ENCODE measurements at places on chromosomes 13 and 19.

DNA sequence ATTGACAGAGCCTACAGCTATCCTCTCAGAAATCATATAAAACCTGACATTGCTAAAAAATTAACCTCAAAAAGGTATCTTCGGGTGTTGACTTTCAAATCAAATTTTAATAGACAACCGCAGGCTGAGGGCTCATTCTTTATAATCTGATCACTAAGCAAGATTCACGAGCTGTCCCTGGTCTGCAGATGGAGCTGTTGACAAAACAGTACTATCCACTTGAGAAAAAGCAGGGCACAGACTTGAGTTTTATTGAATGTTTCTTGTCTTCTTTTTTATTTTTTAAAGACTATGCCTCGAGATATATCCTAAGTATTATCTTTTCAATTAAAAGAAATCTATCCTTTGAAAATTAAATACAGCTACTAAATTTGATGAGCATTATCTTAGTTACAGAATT lies 540.5 kb downstream of the PCDH9 start:
- no peak for DNase-seq
- H3K4me1 ChIP-seq, result no peaks in the 10 kb centered on the region
- H3K27ac ChIP-seq, result no peak overlapping the region
- H3K4me3 ChIP-seq, result no peak overlapping the region
- no peaks in the 10 kb centered on the region for H3K27me3 ChIP-seq

GRCh38 chr13:26497968-26498511 lies 59.4 kb upstream of the WASF3 start:
- no peak for DNase-seq
- H3K27ac ChIP-seq, result no peak overlapping the region
- no peak overlapping the region for H3K4me3 ChIP-seq
- peaks cover 7% of the 10 kb centered on the region for H3K27me3 ChIP-seq
- no peaks in the 10 kb centered on the region for H3K36me3 ChIP-seq

- no peaks in the 10 kb centered on the region for H3K27me3 ChIP-seq
- H3K4me1 ChIP-seq, result no peaks in the 10 kb centered on the region
- H3K36me3 ChIP-seq, result no peaks in the 10 kb centered on the region
- no peak overlapping the region for H3K4me3 ChIP-seq
- DNase-seq, result no peak
- H3K27ac ChIP-seq, result no peak overlapping the region
Observed at GRCh38 chr13:59352600-59352999, 811.1 kb downstream of the DIAPH3 start.

DNA sequence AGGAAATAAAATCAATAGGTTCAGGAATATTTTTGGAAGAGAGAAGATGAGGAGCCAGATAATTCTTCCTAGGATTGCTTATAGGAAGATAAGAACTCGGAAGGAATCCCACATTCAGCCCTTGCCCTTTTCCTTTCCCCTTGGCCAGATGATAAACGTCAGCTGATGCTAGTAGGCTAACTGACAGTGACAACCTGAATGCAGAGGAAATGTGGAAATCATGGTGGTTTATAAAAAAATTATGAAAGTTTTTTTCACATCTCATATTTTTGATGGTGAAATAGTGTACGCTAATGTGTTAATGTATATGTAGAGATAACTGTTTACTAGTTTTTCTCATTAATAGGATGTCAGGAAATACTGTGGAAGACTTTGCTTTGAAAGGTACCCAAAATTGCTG lies 56.9 kb downstream of the EDNRB start:
- H3K27ac ChIP-seq, result no peak overlapping the region
- H3K4me1 ChIP-seq, result no peaks in the 10 kb centered on the region
- DNase-seq, result no peak
- peaks cover 7% of the 10 kb centered on the region for H3K27me3 ChIP-seq
- no peak overlapping the region for H3K4me3 ChIP-seq

GRCh38 chr19:2952953-2953481 lies 8.2 kb upstream of the ZNF77 start:
- H3K27ac ChIP-seq, result no peak overlapping the region
- H3K4me1 ChIP-seq, result peaks cover 12% of the 10 kb centered on the region
- no peak for DNase-seq
- no peak overlapping the region for H3K4me3 ChIP-seq

GRCh38 chr13:108827646-108828045 lies 198.2 kb downstream of the MYO16 start:
- no peak overlapping the region for H3K27ac ChIP-seq
- no peak overlapping the region for H3K4me3 ChIP-seq
- DNase-seq, result no peak
- H3K36me3 ChIP-seq, result no peaks in the 10 kb centered on the region

GRCh38 chr13:56166864-56167263 lies 973.9 kb upstream of the PRR20A start:
- no peak overlapping the region for H3K4me3 ChIP-seq
- DNase-seq, result no peak
- H3K27me3 ChIP-seq, result no peaks in the 10 kb centered on the region
- no peak overlapping the region for H3K27ac ChIP-seq
- no peaks in the 10 kb centered on the region for H3K36me3 ChIP-seq

- H3K27me3 ChIP-seq, result no peaks in the 10 kb centered on the region
- no peaks in the 10 kb centered on the region for H3K4me1 ChIP-seq
- no peaks in the 10 kb centered on the region for H3K36me3 ChIP-seq
- no peak overlapping the region for H3K27ac ChIP-seq
Observed at GRCh38 chr13:21929400-21929799, 258.5 kb downstream of the FGF9 start.

DNA sequence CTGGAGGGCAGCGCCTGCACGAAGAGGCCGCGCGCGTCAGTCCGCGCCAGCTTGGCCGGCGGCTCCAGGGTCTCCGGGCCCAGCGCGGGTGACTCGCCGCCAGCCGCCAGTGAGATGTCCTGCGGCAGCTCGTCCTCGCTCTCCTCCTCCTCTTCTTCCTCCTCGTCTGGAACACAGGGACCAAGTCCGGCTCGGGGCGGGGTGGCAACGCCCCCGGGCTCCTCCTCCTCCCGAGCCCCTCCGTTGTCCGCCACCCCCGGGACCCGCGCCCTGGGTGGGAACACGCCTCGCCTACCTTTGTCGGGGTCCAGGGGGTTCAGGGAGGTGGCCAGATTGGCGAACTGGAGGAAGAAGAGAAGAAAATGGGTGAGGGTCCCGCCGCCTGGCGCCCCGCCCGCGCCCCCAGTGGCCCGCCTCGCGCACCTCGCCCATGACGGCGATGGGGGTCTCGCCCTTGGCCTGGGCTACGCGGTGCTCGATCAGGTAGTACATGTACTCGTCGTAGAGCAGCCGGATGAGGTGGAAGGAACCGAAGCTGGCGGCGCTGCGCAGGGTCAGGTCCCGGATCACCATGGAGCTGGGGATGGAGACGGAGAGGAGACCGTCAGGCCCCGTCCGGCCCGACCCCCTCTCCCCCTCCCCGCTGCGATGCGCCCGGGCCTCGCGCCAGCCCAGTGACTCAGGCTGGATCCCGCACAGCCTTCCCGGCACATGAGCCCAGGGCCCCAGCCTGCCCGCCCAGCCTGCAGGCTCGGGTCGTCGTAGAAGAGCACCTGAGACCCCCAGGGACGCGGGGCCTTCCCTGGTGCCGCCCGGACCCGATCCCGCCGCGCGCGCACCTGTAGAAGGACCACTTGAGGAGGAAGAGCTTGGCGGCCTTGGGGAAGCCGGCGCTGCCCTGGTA lies 10.6 kb downstream of the DCAF15 start:
- H3K4me3 ChIP-seq, result no peak overlapping the region
- H3K27me3 ChIP-seq, result no peaks in the 10 kb centered on the region
- no peak for DNase-seq

DNA sequence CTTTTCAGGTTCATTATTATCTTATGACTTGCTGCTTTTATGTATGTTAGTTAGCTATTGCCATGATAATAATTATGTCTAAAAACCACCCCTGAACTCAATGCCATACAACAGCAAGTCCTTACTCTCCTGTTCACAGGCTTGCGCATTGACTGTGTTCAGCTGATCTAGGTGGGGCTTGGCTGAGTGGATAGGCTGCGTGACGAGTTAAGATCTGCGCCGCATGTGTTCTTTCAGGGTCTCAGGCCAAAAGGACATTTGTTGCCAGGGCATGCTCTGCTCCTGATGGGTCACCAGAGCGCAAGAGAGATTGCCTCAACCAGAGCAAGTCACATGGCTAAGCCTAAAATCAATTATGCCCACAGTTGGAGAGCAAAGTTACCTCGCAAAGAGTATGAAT lies 859 bp downstream of the ZNF568 start:
- H3K4me3 ChIP-seq, result peak overlapping the region; percentile 85
- H3K27me3 ChIP-seq, result no peaks in the 10 kb centered on the region
- peaks cover 13% of the 10 kb centered on the region for H3K4me1 ChIP-seq

DNA sequence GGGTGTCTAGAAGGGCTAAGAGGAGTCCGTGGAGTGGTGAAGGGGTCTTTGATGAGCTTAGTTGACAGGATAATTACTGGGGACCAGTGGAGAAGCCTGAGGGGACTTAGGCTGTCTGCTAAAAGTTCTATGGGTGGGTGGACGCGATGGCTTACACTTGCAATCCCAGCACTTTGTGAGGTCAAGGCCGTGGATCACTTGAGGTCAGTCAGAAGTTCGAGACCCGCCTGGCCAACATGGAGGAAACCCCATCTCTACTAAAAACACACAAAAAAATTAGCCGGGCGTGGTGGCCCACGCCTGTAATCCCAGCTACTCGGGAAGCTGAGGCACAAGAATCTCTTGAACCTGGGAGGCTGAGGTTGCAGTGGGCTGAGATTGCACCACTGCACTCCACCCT lies 2.8 kb upstream of the GSK3A start:
- no peak for DNase-seq
- H3K36me3 ChIP-seq, result peaks cover 17% of the 10 kb centered on the region
- H3K27me3 ChIP-seq, result no peaks in the 10 kb centered on the region
- H3K4me3 ChIP-seq, result peak overlapping the region; percentile 94

DNA sequence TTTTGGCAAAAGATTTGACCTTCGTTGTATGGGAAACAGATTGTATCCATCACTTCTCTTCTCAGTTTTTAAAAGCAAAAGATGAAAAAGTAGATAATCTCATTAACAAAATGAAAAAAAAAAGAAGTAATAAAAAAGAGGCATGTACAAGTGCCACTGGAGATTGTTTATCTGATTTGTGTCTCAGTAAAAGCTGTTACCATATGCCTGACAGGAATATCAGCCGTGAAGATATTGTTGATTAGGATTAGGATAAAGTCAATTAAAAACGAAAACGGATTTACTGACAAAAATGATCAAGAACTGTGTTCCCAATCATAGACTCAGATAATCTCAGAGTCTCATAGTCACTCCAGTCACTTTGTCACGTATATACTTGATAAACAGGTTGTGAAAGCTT lies 842.1 kb upstream of the SLC10A2 start:
- DNase-seq, result no peak
- no peak overlapping the region for H3K27ac ChIP-seq
- no peak overlapping the region for H3K4me3 ChIP-seq
- no peaks in the 10 kb centered on the region for H3K4me1 ChIP-seq
- no peaks in the 10 kb centered on the region for H3K36me3 ChIP-seq

DNA sequence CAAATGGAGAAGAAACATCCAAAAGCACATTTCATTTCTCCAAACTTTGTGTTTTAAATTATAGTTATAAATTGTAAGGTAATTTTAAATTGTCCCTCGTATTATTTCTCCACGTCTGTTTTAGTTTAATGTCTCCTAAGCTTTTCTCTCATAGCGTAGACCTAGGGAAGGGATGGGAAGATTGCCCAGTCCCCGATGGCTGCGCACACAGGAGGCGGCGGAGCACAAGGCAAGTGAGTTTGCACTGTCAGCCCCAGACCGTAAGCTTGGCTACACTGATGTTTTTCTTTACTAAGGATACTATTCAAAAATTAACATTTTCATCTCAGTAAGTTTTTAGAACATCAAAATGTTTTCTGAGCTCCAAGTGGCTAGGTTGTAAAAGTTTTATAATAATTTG lies 72.3 kb downstream of the GPR12 start:
- DNase-seq, result no peak
- H3K4me3 ChIP-seq, result no peak overlapping the region
- H3K27ac ChIP-seq, result no peak overlapping the region

GRCh38 chr19:21580101-21580500 lies 74.7 kb downstream of the ZNF429 start:
- no peak for DNase-seq
- peaks cover 1% of the 10 kb centered on the region for H3K27me3 ChIP-seq
- peak overlapping the region; percentile 67 for H3K27ac ChIP-seq
- H3K36me3 ChIP-seq, result no peaks in the 10 kb centered on the region
- H3K4me3 ChIP-seq, result no peak overlapping the region

GRCh38 chr13:76851961-76852360 lies 34.2 kb downstream of the KCTD12 start:
- no peak overlapping the region for H3K27ac ChIP-seq
- H3K4me1 ChIP-seq, result peaks cover 2% of the 10 kb centered on the region
- H3K27me3 ChIP-seq, result no peaks in the 10 kb centered on the region
- DNase-seq, result no peak
- H3K4me3 ChIP-seq, result no peak overlapping the region

- no peak overlapping the region for H3K4me3 ChIP-seq
- H3K27me3 ChIP-seq, result peaks cover 20% of the 10 kb centered on the region
Observed at GRCh38 chr19:1699998-1700732, 47.8 kb upstream of the TCF3 start.

DNA sequence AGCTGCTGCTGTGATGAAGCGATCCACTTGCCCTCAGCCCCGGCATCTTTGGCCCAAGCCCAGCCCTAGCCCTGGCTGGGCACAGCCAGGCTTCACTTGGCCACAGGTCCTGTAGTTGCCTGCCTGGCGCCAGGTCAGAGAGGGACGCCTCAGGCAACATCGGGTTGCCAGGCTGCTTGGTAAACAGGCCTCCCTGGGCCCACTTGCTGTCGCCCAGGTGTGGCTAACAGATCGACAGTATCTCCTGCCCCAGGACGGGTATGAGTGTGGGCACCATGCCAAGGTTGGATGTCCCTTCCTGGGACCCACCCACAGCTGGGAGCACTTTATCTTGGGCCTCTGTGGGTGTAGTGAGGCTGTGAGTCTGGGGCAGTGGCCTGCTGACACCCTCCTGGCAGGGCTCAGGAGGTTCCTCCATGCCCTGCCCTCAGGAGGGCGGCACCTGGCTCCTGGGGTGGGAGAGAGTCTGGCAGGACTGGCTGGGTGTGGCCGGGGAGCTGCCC lies 27.8 kb downstream of the CARM1 start:
- H3K27ac ChIP-seq, result no peak overlapping the region
- H3K4me1 ChIP-seq, result peaks cover 11% of the 10 kb centered on the region
- no peak for DNase-seq
- H3K27me3 ChIP-seq, result no peaks in the 10 kb centered on the region

- H3K27ac ChIP-seq, result peak overlapping the region; percentile 59
- DNase-seq, result peak; percentile 41
- H3K4me3 ChIP-seq, result peak overlapping the region; percentile 45
- no peaks in the 10 kb centered on the region for H3K27me3 ChIP-seq
- peaks cover 48% of the 10 kb centered on the region for H3K4me1 ChIP-seq
Observed at GRCh38 chr13:27442071-27442647, 8.2 kb downstream of the MTIF3 start.

GRCh38 chr19:8421484-8422461 lies 8.7 kb downstream of the MARCHF2 start:
- no peak overlapping the region for H3K27ac ChIP-seq
- H3K27me3 ChIP-seq, result no peaks in the 10 kb centered on the region

GRCh38 chr19:3499738-3500428 lies 591 bp downstream of the DOHH start:
- peak overlapping the region; percentile 95 for H3K27ac ChIP-seq
- peaks cover 21% of the 10 kb centered on the region for H3K4me1 ChIP-seq
- no peaks in the 10 kb centered on the region for H3K27me3 ChIP-seq
